Body of pancreas (tissue), 4 donors: ENCODE measurements at places on chromosomes 12 and 14. TPM values are rescaled to one million over a fixed set of nuclear protein-coding genes. Genes with fewer than 3 reads are reported as not detected.

ERBB3 gene
- total RNA-seq: 72.9 TPM

ARG2 gene
- 3.6 TPM for total RNA-seq

SLC7A7 gene
- 16.6 TPM for total RNA-seq

DNA sequence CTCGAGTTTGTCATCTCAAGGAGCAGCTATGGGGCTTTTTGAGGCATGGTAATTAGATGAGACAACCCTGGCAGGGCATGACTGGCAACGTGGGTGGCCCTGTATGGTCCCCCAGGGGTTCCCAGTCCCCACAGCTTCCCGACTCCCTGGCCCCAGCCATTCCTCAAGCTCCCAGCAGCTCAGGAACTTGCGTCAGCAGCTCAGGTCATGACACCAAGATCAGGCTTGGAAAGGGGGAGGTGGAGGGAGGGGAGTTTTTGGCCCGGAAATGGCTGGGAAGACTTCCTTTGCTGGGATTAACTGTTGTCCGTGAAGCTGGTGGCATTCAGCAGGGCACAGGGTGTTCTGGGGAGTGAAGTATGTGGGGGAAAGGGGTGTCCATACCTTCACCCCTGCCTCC, 10.4 kb upstream of the NRIP2 start:
- H3K27me3 ChIP-seq: no peaks in the 10 kb centered on the region
- H3K36me3 ChIP-seq: no peaks in the 10 kb centered on the region
- no peaks in the 10 kb centered on the region for H3K4me1 ChIP-seq
- H3K4me3 ChIP-seq: no peak overlapping the region
- no peak overlapping the region for H3K27ac ChIP-seq

- H3K27me3 ChIP-seq: no peaks in the 10 kb centered on the region
- no peak for DNase-seq
- H3K4me3 ChIP-seq: no peak overlapping the region
- H3K36me3 ChIP-seq: no peaks in the 10 kb centered on the region
Observed at GRCh38 chr12:76927170-76927784, 48.5 kb upstream of the CSRP2 start.

DNA sequence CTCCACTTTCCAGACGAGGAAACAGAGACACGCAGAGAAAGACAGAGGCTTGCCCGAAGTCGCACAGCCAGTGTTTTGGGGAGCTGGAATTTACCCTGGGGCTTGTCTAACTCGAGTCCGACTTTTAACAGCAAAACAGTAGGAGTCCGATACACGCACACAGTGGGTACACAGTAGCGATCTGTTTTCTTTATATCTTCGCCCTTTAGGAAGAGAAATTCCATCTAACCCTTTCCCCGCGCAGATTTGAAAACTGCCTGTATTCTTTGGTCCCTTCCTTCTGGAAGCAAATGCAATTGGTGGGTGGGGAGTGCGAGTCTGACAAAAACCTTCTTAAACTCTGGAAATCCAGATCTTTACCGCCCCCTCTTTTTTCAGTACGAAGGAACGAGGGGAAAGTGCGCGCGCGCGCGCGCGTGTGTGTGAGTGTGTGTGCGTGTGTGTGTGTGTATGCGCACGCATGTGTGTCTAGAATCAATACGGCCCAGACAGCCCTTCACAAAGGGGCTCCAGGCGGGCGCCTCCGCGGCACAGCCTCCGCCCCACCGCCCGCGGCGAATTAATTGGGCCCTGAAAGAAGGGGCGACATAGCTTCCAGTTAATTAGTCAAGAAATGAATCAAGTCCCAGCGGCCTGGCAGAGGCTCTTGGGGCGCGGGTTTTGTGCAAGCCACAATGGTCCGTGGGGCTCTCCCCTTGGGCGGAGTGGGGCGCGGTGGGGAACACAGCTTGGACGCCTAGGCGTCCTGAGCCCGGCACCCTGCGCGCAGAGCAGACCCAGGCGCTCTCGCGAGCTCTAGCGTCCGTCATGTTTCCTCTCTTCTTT, 14.0 kb upstream of the TBX3 start:
- no peaks in the 10 kb centered on the region for H3K36me3 ChIP-seq
- DNase-seq: no peak
- peaks cover 3% of the 10 kb centered on the region for H3K4me1 ChIP-seq
- no peak overlapping the region for H3K4me3 ChIP-seq
- H3K27ac ChIP-seq: no peak overlapping the region
- H3K27me3 ChIP-seq: no peaks in the 10 kb centered on the region

GRCh38 chr12:8637244-8637643, 24.6 kb upstream of the AICDA start:
- H3K27me3 ChIP-seq: no peaks in the 10 kb centered on the region
- DNase-seq: no peak
- no peak overlapping the region for H3K27ac ChIP-seq
- no peaks in the 10 kb centered on the region for H3K4me1 ChIP-seq
